NT2/D1 (cell line): ENCODE measurements at places on chromosomes 7 and 10.

GRCh38 chr7:129401967-129402860 is 32.0 kb upstream of the STRIP2 start:
- DNase-seq = no peak

DNA sequence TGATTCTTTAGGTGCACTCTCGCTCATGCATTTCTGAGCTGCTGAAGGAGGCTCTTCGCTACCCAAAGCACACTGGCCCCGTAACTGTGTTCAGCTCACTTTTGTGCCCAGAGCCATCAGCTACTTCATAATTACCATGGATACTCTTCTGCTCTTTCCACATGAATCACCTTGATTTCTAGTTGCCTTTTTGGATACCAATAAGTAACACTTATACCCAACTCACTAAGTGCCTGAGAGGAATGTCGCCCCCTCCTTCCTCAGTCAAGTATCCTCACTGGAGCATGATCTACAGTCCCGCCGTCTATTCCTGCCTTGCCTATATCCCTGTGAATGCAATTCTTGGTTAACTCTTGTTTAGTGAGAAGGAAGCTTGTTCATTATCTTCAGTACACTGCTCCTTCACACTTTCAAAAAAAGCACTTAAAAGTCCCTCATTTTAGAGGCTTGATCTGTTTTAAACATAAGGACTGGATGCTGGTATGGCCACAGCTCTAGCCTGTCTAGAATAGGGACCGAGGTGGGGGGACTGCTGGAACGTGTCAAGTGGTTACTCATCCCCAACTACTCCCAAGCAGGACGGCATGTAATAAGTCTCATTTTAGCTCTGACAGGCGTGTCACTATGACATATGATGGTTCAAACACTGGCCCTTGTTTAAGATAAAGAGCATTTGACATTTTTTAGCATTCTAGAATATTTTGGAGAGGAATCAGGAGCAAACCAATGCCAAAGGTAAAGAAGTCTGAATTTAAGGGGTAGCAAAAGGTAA is 23.7 kb downstream of the SVIL start:
- DNase-seq = no peak

DNA sequence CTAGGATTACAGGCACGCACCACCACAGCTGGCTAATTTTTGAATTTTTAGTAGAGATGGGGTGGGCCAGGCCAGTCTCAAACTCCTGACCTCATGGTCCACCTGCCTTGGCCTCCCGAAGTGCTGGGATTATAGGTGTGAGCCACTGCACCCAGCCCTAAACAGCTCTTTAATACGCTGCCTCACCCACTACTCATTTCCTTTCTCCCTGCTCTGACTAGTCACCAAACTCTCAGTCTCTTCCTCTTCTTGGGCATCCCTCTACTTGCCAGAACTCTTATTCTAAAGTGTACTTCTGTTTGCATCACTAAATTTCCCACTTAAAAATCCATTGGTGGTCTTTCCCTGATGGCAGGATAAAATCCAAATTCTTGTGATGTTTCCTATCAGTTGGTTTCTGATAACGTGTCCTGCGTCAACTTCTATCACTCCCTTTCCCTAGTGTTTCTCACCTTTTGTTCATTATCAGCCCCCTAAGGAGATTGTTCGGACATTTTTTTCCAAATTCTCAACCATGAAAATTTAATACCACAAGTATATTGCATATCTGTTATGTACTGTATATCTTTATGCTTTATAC is 124.7 kb downstream of the CUBN start:
- no peak for DNase-seq

DNA sequence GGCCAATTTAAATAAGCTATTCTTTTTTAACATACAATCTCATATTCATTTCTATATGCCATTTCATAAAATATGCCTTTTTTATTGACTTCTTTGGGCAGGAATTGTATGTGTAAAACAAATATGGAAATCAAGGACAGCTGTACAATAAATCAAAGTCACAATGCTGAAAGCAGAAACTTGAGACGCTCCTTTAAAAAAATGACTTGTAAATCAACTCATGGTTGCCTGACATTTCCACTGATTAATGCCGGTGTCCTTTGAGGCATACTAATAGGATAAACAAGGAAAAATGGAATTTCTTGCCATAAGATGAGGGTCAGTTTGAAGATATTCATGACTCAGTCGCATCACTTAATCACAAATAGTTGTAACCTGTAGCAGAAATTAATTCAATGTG is 247.4 kb upstream of the TEX47 start:
- DNase-seq = no peak

DNA sequence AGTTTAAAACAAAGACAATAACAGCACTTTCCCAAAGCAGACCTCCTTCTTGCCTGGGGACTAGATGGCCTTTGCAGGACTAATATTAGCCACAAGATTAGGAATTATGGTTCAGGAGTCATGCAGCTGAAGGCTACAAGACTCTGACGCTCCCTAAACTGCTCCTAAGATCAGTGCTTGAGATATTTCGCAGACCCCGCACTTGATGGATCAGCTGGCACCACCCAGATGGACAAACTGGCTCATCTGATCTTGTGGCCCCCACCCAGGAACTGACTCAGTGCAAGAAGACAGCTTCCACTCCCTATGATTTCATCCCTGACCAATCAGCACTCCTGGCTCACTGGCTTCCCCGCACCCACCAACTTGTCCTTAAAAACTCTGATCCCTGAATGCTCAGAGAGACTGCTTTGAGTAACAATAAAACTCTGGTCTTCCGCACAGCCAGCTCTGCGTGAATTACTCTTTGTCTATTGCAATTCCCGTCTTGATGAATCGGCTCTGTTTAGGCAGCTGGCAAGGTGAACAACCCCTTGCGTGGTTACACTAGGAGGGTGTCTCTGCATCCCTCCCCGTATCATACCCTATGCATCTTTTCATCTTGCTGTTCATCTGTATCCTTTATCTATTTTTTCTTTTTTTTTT is 26.9 kb upstream of the NRBF2 start:
- DNase-seq = no peak

GRCh38 chr10:7192061-7192460 is 218.8 kb downstream of the SFMBT2 start:
- DNase-seq = no peak

DNA sequence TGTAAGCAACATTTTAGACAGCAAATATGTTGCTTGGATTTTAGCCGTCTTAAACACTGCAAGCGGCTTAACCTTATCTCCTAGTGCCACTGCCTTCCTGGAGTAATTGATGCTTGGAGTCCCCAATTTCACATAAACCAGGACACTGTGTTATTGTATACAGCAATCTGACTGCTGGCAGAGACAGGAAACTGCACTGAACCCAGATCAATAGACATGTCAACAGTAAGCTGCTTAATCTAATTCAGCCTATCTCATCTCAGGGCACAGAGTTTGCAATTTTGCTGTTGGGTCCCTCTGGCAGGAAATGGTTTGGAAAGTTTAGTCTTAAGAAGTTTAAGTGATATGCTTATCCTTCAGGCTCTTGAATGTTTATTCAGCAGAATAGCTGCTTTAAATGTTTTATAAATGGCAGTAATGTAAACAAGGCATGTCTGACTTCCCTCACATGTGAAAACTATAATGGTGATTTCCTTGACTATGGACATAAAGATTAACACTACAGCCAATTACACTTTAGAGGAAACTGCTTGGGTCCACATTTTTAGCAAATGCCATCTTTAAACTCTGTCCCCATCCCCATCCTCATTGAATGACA is 598.6 kb downstream of the PARD3 start:
- no peak for DNase-seq

- DNase-seq = no peak
Observed at GRCh38 chr10:78651287-78651686, 417.5 kb upstream of the ZMIZ1 start.
